ENCODE measurements at places on chromosomes 13 and 19.

GRCh38 chr13:91594061-91594460 is 195.6 kb downstream of the GPC5 start:
- no peak for DNase-seq

DNA sequence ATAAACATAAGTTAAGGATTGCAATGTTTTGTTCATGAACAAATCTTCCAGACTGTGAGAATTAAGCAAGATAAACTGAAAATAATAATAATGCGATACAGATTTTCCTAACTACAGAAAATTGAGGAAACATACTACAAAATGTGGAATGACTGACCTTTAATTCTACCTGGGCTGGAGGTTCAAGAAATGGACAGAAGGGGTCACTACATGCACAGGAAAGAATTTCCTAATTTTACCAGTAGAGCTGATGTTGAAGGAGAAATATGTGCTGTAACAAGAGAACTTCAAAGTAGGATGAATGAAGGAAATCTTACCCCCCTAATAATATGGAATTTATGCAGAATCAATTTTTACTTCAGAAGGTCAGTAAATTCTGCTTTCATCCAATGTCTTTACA is 62.3 kb downstream of the ZNF627 start:
- DNase-seq = no peak

- no peak for DNase-seq
Observed at GRCh38 chr13:101917475-101917810, 465.0 kb downstream of the ITGBL1 start.

DNA sequence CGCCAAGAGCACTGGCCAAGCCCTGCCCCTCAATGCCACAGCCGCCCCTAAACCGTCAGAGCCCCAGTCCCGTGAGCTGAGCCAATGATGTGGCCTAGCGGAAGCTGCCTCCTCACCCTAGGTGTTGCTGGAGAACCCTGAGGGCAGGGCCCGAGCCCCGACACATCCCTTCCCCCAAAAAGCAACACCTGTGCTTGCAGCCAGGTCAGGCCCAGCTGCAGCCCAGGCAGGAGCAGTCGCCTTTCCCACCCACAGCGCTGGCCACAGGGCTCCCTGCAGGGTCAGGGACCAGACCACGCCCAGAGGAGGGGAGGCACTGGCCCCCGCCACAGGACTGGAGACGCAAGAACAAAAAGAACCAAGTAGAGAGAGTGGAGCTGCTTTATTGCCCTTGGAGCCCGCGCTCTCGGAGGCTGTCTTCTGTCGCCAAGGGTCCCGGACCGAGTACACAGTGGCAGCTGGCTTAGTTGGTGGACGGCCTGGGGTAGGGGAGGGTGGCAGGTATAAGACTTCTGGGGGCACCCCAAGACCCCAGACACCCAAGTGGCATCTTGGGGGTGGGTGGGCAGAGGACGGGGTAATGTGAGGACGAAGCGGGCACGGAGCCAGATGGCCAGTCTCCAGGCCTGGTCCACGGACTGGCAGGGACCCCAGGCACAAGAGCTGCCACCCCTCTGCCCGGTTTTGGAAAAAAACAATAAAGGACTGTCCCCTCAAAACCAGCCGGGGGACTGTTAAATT is 3.3 kb downstream of the P2RY11 start:
- DNase-seq = no peak

GRCh38 chr13:36530050-36530789 is 97.9 kb downstream of the CCNA1 start:
- no peak for DNase-seq

- no peak for DNase-seq
Observed at GRCh38 chr19:37572203-37572602, 22.4 kb downstream of the ZNF571 start.

DNA sequence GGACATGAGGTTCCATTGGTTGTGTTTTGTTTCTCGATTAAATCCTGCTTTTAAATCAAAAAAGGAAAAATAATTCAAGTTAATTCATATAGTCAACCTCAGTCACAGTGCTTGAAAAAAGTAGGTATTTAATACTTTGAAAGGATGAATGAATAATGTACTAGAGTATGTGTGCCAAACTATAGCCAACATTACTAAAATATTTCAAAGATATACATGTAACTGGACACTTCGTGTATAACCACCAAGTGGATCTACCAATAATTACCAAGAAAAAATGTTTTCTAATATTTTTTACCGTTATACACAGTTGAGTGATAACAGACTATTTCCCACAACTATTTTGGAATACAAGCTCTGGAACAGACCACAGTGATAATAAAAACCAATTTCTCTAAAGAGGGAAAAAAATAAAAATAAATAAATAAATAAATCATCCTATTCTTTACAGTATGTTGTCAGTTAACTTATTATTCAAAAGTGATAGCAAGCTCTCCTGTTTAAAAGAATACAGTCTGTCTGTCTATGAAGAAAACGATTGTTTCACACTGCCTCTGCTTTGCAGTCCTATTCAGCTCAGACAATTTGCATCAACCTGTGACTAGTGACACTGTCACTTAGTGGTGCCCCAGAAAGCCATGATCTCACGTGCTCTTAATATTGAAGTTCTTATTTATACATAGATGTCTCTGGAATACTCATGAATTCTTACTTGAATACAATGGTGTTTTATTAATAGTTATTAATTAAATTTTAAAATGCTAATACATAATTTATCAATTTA is 58.2 kb downstream of the UBL3 start:
- no peak for DNase-seq

DNA sequence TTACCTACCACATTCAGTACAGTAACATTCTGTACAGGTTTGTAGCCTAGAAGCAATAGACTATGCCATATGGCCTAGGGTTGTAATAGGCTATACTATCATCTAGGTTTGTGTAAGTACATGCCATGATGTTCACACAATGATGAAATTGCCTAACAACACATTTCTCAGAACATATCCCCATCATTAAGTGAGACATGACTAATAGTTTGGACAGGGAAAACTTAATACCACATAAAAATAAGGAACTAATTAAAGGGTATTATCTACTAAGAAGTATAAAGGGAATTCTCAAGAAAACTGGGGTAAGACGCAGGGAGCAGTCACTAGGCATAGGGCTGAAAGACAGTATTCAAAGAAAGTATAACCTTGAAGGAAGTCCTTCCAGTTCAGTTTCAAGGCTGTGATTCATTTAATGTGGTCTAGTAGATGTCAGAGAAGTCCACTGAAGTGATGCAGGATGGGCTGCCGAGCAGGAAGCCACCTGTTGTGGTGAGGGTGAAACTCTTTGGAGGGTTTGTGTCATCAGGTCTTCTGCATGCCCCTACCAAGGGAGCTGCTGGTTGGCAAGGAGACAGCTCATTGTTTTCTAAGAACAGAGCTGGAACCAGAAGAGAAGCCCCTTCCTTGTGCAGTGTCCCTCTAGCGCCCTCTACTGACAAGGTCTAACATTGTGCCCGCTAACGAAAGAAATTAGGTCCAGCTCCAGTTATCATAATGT is 122.9 kb downstream of the OLFM4 start:
- DNase-seq = peak; percentile 34

DNA sequence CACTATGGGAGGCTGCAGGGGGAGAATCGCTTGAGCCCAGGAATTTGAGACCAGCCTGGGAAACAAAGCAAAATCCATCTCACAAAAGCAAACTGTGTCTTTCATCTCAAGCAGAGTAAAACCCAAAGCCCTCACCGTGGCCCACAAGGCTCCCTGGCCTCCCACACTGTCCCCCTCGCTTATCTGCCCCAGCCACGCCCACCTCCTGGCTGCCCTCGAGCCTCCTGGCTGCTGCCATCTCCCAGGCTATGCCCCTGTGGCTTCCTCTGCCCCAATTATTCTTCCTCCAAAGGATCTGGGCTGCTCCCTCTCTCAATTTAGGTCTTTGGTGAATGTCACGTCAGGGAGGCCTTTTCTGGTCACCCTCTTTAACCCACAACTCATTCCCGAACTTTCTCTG is 3.6 kb downstream of the RABAC1 start:
- DNase-seq = no peak

GRCh38 chr13:26914148-26914547 is 153.6 kb upstream of the GPR12 start:
- no peak for DNase-seq

GRCh38 chr19:827710-828321 is at the start of gene AZU1:
AZU1 (plus strand) TSS chr19:827837; CDS start chr19:827847, 10 bp downstream.
- no peak for DNase-seq

- no peak for DNase-seq
Observed at GRCh38 chr19:55115446-55116065, 1.9 kb downstream of the PPP1R12C start.

DNA sequence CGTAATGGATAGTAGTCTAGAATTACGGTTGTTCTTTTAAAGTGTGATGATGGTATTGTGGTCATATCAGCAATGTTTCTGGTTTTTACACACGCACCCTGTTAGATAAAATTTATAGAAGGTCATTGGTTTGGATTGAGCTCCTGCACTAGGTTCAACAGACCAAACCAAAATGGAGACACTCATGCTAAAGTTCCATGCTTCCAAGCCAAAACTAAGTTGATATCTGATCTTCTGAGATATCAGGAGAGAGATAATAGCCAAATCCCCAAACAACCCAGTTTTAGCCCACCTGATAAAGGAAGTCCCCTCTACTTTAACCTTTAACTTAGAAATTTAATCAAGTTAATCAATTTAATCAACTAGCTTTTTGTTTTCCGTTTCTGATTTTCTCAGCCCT is 1.2 kb downstream of the NOSIP start:
- DNase-seq = no peak

- DNase-seq = no peak
Observed at GRCh38 chr19:52943134-52943883, 19.4 kb downstream of the ZNF816 start.

- no peak for DNase-seq
Observed at GRCh38 chr13:98665638-98665995, 86.9 kb downstream of the SLC15A1 start.

DNA sequence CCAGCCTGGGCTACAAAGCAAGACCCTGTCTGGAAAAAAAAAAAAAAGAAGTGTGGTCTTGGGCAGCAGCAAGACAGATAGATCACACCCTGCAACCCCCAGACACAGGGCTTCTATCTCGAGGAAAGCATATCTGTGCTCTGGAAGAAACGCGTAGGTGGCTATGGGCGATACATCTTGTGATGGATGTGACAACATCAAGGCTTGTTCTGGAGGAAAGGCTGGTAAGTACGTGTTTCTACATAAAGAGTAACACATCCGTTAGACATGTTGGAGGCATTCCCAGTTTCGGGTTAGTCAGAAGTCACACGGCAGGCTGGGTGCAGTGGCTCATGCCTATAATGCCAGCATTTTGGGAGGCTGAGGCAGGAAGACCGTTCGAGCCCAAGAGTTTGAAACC is 6.6 kb upstream of the DHDH start:
- no peak for DNase-seq

DNA sequence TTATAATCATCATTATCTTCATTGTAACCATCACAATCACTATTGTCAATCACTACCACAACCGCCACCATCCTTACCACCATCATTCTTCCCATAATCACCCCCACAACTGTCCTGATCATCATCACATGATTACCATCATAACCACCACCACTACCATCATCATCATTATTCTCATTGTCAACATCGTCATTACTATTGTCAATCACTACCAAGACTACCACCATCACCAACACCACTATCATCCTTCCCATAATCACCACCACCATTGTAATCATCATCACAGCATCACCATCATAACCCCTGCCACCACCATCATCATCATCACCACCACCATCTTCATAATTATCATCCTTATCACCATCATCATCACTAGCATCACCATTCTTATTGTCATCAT is 55.2 kb downstream of the MBD3L1 start:
- no peak for DNase-seq

GRCh38 chr19:30842926-30843325 is 470.7 kb downstream of the ZNF536 start:
- no peak for DNase-seq

All from GM19239 (cell line).